NCI-H345 (cell line): ENCODE measurements at places on chromosomes 5 and 9.

GRCh38 chr5:54517174-54517511 is 416 bp upstream of the SNX18 start:
- DNase-seq, result no peak

GRCh38 chr5:140038373-140038957 is 4.6 kb downstream of the NRG2 start:
- DNase-seq, result no peak

- no peak for DNase-seq
Measured at GRCh38 chr5:102758576-102758975, 3.5 kb downstream of the PAM start.

DNA sequence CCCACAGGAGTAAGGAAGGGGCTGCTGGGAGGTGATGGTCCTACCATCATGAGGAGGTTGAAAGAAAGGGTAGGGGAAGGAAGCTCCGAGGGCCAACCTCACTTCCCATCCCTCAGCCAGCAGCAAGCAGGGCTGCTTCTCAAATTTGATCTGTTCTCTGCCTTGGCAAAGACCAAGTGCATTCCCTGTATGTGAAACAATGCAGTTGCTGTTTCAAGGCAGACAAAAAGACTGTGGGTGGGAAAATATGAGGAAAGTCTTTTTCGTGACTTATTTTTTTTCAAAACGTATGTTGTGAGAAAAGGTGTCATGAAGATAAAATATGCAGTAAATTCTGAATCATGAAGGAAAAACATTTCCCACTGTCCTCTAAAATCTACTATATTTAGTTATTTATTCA is 165.9 kb downstream of the ARSB start:
- no peak for DNase-seq

GRCh38 chr9:130309689-130310455 is 44.3 kb downstream of the HMCN2 start:
- DNase-seq, result no peak

GRCh38 chr9:16106021-16106571 is 553.3 kb downstream of the CCDC171 start:
- no peak for DNase-seq

- no peak for DNase-seq
Measured at GRCh38 chr5:150583541-150584225, 56.8 kb upstream of the SYNPO start.

DNA sequence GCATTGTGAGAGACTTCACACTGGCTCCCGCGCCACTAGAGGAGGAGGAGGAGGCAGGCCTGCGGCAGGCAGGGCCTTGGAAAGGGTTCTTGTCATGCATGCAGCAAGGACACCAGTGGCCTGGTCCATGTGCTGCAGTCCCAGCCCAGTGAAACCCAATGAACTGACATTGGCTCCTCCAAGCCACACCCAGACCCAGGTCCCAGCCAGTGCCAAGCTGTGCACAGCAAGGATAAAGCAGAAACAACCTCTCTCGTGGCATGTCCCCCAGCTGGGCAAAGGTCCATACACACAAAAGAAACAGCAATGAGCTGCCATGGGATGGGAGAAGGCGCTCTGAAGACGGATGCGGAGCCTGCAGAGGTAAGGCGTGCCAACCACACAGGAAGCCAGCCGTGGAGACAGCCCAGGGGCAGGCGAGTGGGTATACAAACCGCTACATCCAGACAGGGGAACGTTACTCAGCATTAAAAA is 89.2 kb downstream of the SEMA4D start:
- DNase-seq, result no peak

DNA sequence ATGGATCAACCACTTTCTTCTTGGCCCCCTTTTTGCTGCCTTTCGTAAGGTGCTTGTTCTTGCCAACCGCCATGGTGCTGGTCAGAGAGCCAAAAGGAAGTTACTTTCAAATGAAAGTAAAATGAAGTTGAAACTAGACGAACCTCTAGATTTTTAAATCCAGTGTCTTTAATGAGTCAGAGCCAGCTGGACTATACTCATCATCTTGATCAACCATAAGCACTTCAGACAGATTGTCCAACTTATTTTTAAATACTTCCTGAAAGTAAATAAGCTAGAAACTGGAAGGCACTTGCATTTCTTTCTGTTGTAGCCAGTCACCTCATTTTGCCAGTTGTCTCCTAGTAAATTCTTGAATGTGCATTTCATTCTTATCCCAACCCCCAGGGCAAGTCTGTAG is 48.9 kb downstream of the JMY start:
- DNase-seq, result no peak

DNA sequence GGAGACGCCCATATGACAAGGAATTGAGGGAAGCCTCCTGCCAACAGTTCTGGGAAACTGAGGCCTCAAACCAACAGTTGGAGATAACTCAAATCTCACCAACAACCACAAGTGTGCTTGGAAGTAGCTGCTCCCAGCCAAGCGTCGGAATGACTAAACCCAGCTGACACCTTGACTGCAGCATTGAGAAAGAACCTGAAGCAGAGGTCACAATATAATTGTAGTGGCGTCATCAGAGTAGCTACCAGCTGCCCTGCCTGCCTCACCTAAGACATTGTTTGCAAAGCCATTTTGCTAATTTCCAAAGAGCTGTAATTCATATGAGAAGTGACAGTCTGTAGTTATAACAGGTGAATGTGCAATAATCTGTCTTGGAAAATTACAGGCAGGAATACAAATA is 40.8 kb upstream of the ANKRD31 start:
- no peak for DNase-seq

GRCh38 chr9:77943057-77943456 is 88.6 kb downstream of the GNAQ start:
- DNase-seq, result no peak

- no peak for DNase-seq
Measured at GRCh38 chr5:96901384-96901783, 25.1 kb downstream of the ERAP2 start.

DNA sequence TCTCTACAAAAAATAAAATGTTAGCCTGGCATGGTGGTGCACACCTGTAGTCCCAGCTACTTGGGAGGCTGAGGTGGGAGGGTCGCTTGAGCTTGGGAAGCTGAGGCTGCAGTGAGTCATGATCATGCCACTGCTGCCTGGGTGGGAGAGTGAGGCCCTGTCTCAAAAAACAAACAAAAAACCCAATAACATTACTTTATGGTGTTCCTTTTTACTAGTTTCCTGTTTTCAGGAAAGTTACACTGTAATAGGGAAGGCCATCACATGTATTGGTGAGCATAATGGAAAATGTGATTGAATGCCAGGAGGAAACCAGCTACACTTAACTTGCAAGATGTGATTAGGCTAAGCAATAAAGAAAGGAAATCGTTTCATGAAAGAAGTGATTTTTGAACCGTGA is 42.7 kb downstream of the SV2C start:
- DNase-seq, result no peak

GRCh38 chr9:2928411-2928810 is 84.5 kb upstream of the PUM3 start:
- no peak for DNase-seq

DNA sequence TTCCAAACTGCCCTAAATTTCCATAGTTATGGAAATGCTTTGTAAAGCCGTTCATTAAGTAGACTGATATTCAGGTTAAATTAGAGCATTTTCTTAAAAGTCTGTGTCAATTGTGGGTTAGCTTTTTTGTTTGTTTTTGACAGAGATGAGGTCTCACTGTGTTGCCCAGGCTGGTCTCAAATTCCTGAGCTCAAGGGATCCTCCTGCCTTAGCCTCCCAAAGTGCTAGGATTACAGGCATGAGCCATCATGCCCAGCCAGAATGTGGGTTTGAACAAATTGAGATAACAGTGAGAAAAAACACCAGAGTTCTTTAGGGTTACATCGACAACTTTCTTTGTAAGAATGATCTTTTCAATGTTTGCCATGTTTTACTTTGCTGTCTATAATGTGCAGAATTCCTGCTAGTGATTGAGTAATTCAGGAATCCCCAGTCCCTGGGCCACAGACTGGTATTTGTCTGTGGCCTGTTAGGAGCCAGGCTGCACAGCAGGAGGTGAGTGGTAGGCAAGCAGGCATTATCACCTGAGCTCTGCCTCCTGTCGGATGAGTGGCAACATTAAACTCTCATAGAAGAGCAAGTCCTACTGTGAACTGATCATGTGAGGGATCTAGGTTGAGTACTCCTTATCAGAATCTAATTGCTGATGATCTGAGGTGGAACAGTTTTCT is 80.5 kb downstream of the RAI14 start:
- no peak for DNase-seq

DNA sequence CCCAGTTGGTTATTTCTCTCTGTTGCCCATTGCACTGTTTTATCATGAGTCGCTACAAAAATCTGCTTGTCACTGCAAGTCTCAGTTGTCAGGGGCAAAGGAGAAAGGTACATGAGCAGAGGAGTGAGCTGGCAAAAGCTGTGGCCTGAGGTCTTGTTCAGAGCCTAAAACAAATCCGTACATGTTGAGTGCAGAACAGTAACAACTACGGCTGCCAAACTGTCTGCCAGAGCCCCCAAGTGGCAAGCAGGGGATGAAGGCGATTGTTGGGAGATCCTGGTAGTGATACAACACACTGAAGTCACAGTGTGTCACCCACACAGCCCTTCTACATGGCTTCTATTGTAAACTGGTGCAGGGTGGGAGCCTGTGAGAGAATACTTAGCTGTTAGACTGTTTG is 50.9 kb downstream of the BRINP1 start:
- DNase-seq, result no peak

GRCh38 chr9:79264511-79265355 is 307.0 kb upstream of the TLE4 start:
- DNase-seq, result peak; percentile 55

DNA sequence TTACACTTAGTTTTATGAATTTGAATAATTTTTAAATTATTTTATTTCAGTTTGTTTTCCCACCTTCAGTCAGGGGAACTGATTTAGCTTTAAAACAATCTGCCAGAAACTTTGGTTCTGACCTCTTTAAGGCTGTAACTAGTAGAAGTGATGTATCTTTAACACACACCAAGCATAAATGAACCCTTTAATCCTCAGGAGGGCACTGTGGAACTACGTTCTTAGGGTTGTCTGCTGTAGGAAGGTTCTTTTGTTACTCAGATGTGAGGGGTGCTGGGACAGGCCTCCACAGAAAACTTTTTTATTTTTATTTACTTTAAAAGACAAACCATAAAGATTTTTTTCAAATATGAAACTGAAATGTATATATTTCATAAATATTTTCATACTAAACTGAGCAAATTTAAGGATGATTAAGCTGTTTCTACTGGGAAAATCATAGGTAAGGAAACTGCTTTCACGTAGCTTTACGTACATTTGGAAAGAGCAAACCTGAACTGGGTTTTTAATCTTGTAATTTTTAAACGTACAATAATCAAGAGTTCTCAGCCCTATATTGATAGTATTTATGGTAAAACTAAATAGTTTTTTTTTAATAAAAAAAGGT is 5.3 kb downstream of the KLF4 start:
- peak; percentile 60 for DNase-seq

- DNase-seq, result peak; percentile 51
Measured at GRCh38 chr5:81922854-81923279, 49.0 kb upstream of the ATG10 start.

DNA sequence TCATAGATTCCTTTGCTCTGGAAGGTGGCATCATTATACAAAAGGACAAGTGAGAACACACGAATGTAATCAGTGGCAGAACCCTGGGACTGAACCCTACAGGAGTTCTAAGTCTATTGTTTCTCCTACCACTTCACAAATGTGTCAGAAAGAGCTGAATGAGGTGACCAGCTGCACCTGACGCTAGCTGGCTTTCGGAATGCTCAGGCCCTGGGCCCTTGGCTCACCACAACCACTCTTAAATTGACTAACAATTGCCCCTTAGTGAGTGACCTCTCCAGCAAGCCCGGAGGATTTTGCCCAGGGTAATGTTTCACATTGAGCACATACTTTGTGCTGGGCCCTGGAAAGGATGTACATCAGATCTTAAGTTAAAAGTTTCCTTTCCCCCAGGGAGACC is 41.2 kb upstream of the ABCA1 start:
- no peak for DNase-seq

DNA sequence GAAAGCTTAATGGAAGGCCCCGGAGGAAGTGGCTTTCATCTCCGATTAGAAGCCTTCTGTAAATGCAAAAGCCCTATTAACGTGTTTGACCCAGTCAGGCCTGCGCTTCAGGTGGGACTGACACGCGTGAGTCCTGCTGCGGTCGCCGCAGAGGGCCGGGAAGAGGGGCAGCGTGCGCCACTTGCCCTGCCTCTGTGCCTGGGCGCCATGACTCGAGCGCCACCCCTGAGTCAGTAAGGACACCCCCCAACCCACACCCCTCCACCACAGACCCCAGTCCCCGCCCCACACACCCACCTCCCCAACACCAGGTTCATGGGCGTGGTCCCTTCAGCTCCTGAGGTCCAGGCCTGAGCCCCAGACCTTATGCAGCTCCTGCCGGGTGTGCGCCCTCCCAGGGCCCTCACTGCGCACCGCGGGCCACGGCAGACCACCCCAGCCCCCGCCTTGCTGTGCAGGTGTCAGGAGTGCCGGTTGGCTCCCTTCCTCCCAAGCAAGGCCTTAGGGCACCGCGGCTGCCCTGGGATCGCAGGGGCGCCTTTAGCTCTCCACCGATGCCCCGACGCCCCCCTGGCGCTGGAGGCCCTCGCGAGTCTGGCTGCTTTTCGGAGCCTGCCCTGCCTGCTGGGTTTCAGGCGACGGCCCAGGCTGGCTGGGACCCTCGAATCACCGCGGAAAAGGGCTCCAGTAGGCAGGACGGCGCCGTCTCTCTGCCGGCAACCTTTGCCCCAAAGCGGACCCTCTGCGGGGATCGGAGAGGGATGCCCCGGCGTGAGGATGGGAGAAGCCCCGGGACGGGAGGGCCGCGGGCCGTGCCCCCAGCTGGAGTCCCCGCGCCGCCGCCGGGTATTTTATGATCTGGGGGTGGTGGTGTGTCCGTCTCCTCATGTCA is 625 bp upstream of the OLFM1 start:
- peak; percentile 44 for DNase-seq

DNA sequence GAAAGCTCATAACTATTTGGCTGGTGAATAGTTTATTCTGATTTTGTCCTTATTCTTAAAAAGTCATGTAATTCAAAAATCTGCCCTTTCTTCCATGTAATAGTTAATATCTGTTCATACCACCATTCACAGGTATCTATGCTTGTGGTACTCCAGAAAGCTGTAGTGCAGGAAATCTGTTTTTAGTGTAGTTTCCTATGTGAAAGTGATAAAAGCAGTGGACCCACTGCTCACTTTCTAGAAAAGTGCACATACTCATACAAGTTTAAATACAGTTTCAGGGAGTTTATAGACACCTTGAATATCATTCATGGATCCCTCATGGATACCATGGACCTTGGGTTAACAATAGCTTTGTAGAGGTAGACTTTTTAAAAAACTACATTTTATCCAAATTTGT is 20.2 kb downstream of the PBX3 start:
- no peak for DNase-seq

DNA sequence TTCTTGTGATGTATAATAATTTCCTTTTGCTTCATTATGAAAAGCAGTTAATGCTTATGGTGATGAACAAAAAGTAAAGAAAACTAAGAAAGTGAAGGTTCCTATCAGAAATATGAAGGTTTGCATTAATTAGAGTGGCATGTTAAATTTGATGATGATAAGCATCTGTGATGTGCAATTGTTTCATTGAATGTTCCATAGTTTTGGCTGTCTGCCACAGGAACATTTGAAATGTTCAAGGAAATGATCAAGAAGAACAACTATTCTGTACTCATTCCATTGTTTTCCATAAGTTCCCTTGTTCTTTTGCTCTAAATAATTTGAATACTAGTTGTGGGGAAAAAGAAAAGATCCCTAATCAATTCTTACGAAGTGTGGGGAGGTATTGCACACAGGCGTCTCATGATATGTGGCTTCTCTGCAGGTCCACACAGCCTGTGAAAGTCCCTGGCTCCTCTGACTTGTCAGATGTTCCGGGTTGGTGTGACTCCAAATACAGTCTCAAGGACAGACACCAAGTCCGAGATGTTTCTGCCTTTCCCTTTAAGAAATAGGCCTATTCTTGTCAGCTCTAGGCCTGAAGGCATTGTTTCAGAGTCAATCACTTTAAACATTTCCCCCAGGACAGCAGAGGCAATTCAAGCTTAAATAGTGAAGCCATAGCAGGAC is 152.6 kb upstream of the MAST4 start:
- DNase-seq, result no peak
